ENCODE measurements at places on chromosomes 13 and 19. TPM values are rescaled to one million over a fixed set of nuclear protein-coding genes. Genes with fewer than 3 reads are reported as not detected.

- no peak for DNase-seq
Measured at GRCh38 chr19:50558449-50558848, 9.8 kb downstream of the LRRC4B start.

MPV17L2 gene
- total RNA-seq, result 8.5 TPM

STAP2 gene
- total RNA-seq, result 10.9 TPM

ZNF134 gene
- 20.1 TPM for total RNA-seq

GRCh38 chr19:38196948-38197656 lies 26.9 kb downstream of the DPF1 start:
- no peak for DNase-seq

DNA sequence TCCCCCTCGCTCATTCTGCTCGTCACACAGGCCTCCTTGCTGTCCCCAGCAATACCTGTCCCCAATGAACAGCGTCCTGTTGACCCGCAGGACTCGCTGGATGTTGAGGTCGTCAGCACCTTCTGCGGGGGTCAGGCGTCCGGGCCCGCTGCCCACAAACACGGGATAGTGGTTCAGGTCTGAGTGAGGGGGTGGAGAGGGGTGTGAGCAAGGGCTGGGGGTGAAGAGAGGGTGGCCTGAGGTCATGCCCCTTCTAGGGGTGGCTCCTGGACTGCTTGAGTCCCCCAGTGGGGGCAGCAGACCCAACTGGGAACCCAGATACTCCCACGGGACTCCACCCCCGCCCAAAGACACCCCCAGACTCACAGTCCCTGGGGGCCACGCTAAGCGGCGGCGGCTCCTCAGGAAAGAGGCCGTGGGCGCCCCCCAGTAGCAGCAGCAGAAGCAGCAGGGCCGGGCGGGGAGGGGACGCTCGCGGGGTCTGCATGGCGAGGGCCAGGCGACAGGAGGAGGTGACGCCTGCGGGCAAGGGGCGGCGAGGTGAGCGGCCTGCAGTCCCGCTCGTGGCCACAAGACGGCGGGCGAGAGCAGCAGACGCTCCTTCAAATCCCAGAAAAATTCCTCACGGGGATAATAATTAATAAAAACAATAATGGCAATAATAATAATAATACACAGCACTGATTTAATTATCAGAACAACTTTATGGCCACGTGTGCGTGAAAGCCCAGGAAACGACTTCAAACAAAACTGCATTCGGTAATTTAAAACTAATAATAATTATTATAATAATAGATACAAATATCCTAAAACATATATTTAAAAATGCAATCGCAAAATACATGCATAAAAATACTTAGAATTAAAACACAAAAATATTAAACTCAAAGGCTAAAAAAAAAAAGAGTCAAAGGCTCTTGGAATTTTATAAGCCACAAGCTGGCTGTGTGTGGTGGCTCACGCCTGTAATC lies 1.2 kb downstream of the SEMA6B start:
- DNase-seq, result peak; percentile 77

DNA sequence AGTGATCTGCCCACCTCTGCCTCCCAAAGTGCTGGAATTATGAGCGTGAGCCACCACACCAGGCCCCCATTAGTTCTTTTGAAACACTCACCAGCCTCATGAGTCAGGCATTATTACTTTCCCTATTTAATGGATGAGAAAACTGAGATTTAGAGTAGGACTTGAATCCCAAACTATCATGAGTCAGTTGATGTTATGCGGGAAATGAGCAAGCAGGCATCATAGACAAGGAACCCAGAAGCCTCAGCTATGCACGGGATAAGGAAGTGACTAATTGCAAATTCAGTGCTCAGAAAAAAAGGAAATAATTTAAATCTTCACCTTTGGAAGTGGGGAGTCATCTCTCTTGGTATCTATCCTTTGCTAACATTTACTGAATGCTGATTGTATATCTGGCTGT lies 217.5 kb downstream of the ABCC4 start:
- DNase-seq, result no peak

DNA sequence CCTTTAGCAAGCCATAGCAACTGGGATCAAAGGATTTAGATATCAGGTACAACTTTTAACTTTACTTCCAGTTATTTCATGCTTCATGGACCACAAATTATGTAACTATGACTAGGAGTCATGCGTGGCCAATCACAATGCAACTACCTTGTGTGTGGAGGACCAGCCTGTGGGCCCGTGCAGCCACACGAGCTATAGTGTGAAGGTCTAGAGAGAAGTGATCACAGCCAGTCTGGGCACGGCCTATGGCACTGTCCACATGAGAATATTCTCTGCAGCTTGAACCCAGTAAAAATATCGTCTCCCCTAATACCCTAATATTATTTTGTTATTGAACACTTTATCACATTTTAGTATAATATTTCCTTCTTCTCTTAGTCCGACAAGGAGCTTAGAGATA lies 464.9 kb upstream of the MIR17HG start:
- no peak for DNase-seq

ZNF429 gene
- 12.0 TPM for total RNA-seq

GRCh38 chr13:40648841-40649240 lies 17.6 kb downstream of the FOXO1 start:
- no peak for DNase-seq

GRCh38 chr19:9945319-9945966 lies 9.1 kb upstream of the OLFM2 start:
- peak; percentile 93 for DNase-seq

GPR183 gene
- 9.9 TPM for total RNA-seq

DNA sequence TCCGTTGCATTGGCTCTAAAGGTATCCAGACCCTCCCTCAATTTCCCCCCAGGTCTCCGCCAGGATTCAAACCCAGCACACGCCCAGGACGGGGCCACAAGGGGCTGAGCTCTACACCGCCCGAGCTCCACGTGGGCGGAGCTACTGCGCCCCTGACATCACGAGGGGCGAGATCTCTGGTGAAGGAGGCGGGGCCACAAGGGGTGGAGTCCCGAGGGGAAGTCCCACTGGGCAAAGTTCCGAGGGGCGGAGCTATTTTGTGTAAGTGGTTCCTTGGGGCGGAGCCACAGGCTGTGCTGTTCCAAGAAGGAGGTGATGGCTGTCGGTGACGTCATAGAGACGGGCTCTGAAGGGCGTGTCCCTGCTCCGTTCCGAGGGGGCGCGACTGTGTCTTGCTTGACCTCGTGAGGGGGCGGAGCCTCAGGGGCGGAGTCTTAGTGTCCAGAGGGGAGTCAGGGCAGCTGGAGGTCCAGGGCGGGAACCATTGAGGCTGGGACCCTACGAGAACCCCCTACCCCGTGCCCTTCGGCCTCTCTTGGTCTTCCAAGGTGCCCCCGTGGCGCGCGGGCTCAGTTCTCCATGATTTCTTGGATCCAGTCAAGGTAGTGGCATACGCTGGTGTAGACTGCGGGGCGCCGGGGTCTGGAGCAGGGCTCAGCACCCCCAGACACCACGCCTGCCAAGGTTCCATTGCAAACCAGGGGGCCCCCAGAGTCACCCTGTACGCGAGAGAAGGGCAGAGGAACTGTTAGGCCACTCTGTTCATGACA lies 1.3 kb upstream of the KLK8 start:
- peak; percentile 59 for DNase-seq

DNA sequence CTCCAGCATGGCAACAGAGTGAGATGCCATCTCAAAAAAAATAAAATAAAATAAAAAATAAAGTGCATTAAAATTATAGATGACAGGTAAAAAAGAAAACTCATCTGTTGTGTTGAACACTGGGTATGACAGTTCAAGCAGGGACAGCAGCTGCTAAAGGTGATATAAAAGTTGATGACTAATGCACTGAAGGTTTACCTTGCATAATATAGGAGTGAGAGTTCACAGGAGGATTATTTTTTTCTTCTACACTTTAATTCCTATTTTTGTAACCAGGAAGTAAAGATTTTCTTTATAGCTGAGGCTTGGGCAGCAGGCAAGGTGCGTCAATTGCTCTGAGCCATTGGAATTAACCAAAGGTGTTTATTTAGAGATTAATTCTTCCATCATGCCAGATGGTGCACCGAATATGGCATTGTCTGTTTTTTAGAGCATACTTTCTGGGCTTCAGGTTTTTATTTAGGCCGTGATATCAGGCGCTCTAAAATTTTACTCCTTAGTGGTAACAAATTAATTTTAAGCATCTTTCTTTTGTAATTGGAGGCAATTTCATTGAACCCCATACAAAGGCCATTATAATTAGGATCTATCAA lies 337.0 kb upstream of the SLC10A2 start:
- DNase-seq, result no peak

DNA sequence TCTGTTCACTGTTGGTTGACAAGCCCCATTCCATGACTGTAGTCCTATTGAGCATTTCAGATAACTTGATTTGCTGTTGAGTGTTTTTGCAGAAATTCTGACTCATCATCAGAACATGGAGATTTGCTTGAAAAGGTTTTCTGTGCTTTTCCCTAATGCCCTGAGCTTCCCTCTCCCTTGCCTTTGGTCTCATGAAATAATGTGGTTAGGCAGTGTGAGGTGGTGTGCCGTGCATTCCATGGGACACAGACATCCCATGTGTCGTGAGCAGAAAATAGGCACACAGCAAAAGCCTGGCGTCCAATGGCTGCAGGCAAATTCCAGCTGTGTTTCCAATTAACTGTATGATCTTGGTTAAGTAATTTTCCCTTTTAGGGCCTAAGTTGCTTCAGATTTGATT lies 197.4 kb downstream of the DLEU7 start:
- no peak for DNase-seq

DNA sequence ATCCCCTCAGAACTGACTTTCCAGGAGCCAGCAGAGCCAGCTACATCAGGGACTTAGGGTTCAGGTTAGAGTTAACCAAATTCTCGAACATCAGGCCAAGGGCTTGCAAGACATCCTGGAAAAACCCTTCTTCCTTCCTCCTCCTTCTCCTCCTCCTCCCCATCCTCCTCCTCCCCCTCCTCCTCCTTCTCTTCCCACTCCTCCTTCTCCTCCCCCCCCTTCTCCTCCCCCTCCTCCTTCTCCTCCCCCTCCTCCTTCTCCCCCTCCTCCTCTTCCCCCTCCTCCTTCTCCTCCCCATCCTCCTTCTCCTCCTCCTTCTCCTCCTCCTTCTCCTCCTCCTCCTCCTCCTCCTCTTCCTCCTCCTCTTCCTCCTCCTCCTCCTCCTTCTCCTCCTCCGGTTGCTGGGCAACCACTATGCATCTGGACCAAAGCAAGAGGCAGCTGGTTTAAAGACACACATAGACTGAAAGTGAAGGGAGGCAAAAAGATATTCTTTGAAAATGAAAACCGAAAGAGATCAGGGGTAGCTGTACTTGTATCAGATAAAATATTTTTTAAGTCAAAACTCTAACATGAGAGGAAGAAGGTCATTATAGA lies 5.9 kb upstream of the CCL25 start:
- DNase-seq, result no peak

ZNF69 gene
- 5.6 TPM for total RNA-seq

- DNase-seq, result no peak
Measured at GRCh38 chr13:40026741-40027140, 371.3 kb downstream of the COG6 start.

DNA sequence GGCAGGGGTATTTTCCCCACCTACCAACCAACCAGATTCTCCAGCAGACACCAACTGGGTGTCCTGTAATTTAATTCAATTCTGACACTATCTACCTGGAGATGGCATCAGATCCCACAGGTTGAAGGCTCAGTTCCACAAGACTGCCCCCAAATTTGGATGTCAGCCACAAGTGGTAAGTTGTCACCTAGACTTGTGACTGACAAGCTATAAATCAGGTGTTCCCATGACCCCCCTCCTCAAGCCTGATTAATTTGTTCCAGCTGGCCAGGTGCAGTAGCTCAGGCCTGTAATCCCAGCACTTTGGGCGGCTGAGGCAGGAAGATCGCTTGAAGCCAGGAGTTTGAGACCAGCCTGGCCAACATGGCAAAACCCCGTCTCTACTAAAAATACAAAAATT lies 10.6 kb upstream of the HAUS5 start:
- no peak for DNase-seq

DNA sequence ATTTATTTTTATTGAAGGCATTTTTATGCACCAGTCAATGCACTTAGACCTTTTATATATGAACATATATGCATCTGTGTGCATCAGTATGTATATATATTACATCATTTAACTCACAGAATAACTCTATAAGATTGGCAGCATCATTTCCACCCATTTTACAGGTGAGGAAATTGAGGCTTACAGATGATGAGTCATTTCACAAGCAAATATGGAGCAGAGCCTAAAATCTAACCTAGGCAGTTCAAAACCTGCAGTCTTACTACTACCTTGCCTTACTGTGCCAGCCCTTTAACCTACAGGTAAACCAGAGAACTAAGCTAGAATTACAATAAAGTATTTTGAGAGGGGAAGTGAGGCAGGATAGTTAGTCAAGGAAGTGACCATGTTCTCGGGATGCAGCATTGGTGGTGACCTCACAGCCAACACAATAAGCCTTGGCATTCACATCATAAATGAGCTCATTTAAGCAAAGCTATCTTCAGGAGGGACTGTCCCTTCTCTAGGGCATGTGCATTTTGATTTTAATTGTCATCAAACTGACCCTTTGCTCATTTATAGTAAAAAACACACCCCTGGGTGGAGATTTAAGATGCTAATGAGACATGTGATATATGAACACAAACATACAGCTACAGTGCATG lies 274.3 kb downstream of the DCLK1 start:
- DNase-seq, result no peak

BEST2 gene
- not detected for total RNA-seq

GRCh38 chr19:19115954-19116353 lies 22.3 kb downstream of the TMEM161A start:
- no peak for DNase-seq

DNA sequence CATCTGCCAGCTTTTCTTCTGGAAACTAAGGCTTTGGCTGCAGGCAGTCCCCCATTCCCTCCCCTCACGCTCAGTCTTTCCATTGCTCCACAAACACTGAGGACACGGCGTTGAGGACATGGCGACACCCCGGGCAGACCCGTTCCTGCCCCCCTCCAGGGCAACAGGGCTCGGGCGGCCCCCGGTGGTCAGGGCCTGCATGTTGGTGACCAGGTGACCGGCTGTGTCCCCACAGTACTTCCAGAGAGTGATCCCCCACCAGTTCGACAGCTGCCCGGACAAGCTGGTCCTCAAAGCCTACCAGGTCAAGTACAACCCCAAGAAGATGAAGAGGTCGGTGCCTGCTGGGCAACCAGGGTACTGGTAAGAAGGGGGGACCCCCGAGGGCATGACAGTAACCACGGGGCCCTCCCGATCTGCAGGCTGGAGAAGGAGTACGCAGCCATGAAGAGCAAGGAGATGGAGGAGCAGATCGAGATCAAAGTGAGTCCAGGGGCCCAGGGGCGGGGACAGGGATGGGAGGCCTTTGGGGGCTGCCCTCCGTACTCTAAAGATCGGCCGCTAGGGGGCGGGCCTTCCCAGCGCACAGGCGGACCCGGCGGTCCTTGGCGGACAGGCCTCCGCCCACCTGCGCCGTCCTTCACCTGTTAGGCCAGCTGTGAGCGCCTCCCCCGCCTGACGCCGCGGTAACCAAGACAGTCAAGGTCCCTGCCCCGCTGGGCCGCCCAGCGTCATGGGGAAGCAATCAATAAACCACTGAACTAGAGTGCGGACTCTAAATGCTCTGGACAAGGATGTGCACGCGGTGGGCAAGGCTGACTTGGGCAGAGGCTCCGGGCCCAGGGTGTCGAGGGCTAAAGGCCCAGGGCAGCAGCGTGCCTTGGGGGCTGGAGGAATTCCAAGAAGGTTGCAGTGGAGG lies 21.1 kb downstream of the PRR36 start:
- peak; percentile 84 for DNase-seq

Measured in right cardiac atrium (tissue), 5 donors.